CD4-positive, alpha-beta T cell (primary cell): ENCODE measurements at places on chromosomes 12 and 14.

- DNase-seq: no peak
These were observed 492.9 kb upstream of the NOVA1 start for GRCh38 chr14:27090716-27091115.

- no peak for DNase-seq
These were observed 35.0 kb upstream of the BEGAIN start for GRCh38 chr14:100622224-100622623.

GRCh38 chr14:66572826-66573225, 64.9 kb downstream of the GPHN start:
- no peak for DNase-seq

DNA sequence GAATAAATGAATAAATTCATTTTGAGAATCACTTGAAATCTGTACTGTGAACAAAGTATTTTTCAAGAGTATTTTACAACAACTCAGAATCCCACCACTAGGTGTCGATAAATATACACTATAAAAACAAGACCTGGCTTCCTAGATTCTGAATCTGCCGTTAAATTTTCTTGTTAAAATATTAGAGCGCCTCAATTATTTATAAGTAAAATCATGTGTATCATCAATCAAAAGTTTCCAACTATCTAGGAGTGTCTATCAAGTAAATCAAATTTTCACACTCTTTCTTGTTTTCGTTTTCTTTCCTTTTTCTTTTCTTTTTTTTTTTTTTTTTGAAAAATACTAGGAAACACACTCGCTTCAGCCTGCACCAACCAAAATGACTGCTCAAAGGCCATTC, 179.2 kb upstream of the DCN start:
- peak; percentile 59 for DNase-seq

GRCh38 chr14:90397425-90398314, 841 bp downstream of the CALM1 start:
- DNase-seq: peak; percentile 53
